ENCODE measurements at places on chromosomes 5 and 9.

DNA sequence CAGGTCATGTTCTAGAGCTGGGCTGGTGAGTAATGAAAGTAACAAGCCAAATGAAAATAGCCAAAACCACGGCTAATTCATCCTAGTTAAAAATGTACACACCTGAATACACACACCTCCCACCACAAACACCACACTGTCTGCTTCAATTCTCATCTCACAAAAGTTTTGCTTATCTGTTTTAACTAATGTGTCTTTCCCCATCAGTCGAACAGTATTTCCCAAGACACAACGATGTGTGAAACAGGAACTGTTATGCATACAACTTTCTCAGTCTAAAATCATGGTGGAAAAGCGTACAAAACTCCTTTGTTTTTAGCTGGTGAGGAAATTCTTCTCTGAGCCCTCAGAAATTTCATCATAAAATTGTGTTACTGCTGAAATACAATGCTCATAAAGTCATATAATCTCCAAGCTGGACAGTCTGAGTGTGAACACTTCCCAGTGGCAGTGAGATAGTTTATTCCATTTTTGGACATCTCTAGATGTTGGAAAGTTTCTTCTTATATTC is 242.4 kb downstream of the EFNA5 start:
- no peak for DNase-seq

DNA sequence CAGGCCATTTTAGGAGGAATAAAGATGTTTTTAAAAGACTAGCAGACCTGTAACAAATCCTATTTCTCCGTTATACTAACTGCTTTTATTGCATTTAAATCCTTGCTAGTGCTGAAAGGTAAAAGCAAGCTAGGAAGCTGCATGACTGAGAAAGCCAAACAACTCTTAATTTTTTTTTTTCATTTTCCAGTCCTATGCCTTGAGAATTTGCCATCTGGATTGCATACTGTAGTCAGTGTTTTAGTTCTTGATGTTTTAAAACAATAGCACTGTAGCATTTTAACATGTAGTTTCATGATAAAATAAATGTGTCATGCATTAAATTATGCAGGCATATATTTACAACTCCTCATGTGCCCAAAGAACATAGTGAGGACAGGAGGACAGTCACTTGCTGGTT is 108.4 kb upstream of the FGF10 start:
- no peak for DNase-seq

DNA sequence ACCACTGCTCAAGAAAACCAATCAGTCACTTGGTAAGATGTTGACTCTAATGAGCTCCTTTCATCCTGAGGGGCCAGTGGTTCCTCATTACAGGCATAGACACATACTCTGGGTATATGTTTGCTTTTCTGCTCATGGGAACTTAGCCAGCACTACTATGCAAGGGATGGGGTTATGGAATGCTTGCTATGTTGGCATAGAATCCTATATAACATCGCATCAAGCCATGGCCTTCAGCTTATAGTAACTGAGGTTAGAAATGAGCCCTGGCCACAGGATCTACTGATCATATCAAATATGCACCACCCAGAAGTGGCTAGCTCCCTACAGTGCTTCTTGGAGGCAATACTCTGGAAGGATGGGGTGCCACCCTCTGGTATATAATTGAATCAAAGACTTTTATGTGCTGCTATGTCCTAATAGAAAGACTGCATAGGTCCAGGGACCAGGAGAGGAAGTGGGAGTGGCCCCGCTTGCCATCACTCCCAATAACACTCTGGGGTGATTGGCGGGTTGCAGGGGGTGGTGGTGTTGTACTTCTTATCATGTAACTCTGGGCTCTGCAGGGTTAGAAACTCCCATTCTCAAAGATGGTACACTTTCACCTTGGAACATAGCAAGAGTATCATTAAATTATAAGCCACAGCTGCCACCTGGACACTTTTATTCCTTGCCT is 70.3 kb downstream of the ZNF366 start:
- DNase-seq, result no peak

- DNase-seq, result no peak
These were observed 18.1 kb upstream of the LPCAT1 start for GRCh38 chr5:1541702-1542400.

GRCh38 chr9:92097997-92098482 is 17.2 kb downstream of the SPTLC1 start:
- no peak for DNase-seq

DNA sequence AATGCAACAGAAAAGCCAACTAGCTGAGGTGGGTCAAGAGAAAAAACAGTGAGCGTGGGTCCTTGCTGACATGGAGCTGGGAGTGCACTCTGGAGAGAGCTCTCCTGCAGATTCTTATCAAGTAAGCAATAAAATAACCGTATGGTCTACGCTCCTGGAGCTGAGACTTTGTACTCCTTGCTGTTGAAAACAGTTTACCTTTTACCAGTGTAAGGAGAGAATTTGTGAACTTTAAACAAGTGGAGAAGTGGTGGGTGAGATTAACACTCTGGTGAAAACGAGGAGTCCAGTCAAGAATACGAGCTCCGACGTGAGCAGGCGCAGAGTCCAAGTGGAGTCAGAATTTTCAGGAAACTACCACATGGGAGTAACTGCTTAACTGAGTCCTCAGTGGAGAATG is 156.1 kb upstream of the ERCC6L2 start:
- no peak for DNase-seq

DNA sequence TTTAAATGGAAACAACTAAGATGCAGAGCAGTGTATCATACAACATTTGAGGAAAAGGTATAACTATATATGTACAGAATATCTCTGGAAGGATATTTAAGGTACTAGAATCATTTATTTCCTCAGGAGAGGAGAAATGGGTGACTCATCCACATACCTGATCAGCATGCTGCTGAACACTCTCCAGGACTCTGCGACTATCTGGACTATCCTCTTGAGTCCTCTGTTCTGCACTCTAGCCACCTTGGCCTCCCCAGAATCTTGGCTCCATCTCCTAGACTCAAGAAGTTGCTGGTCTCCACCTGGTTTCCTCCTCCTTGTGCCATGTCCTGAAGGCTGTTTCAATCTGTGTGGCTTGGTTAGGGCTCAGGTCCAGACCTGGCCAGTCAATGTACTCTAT is 8.8 kb upstream of the PRDM6 start:
- DNase-seq, result no peak

- no peak for DNase-seq
These were observed 33.1 kb downstream of the FABP6 start for GRCh38 chr5:160262151-160263074.

DNA sequence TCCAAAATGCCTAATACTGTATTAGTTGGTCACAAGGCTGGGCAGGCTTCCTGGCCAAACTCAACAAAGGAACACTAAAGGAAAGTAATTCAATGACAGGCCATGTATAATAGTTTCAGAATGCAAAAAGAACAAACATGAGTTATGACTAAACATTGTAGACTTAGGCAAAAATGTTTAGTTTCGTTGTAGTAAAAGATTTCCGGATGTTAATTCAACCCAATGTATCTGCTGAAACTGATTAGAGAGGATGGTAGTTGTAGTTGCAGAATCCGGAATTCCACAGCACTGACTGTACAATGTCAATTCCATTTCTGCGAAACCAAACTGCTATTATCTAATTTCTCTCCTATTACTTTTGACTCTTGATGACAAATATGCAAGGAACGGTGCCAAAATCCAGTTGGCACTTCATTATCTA is 117.9 kb upstream of the FST start:
- no peak for DNase-seq

- no peak for DNase-seq
These were observed 345.6 kb downstream of the PLK2 start for GRCh38 chr5:58114324-58114723.

DNA sequence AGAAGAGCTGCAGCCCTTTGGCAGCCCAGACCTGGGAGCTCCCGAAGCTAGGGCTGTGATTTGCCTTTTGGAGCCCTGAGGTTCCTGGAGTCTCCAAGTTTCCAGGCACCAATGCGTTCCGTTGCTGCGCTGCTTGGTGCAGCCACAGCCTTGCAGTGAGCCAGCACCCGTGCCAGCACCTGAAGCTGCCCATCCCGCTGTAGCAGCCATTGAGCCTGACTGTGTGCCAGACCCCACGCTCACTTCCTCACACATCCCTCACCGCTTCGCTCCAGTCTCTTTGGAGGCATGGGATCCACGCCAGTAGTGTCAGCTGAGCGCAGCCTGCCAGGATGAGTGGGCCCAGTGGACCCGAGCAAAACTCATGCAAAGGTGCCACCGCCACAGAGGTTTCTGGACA is 22.5 kb upstream of the C9orf72 start:
- DNase-seq, result no peak
